NCI-H2081 (cell line): ENCODE measurements at places on chromosomes 3 and 15.
A peak's percentile ranks its signal among the peaks of the same experiment; 100 is the strongest.

- no peak for DNase-seq
Measured at GRCh38 chr3:141707741-141708203, 30.3 kb upstream of the RNF7 start.

DNA sequence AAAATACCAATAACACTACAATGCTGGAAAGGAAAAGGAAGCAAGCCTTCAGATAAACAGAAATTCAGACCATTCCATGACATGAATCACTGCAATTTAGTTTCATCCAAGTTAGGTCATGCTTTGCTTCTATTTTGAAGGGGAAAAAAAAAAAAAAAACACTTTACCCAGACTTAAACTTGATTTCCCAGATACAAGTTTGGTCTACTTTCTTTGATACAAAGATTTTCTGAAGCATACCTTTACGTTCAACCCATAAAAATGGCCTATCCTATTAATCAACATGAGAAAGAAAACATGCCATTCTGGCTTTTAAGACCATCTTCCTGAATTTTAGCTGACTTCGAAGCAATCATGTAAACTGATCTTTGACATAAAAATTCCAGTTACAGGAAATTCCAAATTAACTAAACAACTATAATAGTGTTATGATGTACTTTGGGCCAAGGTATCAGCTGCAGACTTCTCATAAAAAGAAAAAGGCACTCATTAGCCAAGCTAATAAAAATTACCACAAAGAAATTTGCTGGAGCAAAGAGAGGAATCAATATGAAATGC is 12.6 kb downstream of the OSBPL10 start:
- no peak for DNase-seq

- peak; percentile 20 for DNase-seq
Measured at GRCh38 chr15:64521726-64522164, 61.4 kb downstream of the ZNF609 start.

DNA sequence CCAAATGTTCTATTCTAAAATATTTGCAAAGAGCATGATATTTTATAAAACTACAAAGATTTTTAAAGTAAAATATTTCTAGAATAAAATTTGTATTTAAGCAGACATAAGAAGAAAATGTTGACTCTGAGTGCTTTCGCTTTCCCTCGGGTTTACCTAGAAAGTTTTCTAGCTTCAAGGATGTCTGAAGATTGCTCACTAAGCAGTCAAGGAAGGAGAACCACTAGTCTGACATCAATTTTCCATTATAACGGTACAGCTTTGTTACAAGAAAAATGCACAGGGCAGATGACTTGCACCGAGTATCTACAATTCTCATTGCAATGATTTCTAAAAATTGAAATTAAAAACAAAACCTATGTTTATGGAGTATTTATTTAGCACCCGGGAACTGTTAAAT is 14.2 kb downstream of the GPR15 start:
- DNase-seq, result no peak

DNA sequence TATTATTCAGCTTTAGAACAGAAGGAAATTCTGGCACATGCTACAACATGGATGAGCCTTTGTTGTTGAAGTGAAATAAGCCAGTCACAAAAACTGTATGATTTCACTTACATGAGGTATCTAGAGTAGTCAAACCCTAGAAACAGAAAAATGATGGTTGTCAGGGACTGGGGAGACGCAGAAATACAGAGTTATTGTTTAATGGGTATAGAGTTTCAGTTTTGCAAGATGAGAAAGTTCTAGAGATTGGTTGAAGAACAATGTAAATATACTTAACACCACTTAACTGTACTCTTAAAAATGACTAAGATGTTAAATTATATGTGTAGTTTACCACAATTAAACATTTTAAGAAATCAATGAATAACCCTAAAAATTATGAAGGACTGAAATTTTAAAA is 15.8 kb downstream of the SPTSSB start:
- DNase-seq, result no peak

DNA sequence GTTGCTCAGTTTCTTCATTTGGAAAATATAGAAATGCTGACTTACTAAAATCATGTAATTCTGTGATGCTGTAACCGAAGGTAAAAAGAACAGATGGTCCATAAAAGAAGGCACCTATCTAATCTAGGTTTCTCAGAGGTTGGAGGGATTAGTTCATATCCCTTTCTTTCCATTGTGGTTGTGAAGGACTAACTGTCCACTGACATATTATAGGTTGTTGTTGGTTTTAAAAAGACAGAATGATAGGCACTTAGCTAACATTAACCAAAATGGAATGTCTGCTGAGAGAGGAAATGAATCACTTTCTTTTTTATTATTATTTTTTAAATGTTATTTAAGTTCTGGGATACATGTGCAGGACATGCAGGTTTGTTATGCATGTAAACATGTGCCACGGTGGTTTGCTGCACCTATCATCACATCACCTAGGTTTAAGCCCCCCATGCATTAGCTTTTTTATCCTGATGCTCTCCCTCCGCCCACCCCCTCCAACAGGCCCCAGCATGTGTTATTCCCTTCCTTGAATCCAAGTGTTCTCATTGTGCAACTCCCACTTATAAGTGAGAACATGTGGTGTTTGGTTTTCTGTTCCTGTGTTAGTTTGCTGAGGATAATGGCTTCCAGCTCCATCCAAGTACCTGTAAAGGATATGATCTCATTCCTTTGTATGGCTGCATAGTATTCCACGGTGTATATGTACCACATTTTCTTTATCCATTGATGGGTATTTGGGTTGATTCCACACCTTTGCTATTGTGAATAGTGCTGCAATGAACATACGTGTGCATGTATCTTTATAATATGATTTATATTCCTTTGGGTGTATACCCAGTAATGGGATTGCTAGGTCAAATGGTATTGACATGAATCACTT is 45.8 kb downstream of the ALDH1A2 start:
- DNase-seq, result no peak

GRCh38 chr15:82681371-82681770 is 28.3 kb downstream of the AP3B2 start:
- DNase-seq, result no peak

GRCh38 chr3:144875211-144875610 is 903.6 kb downstream of the DIPK2A start:
- no peak for DNase-seq

DNA sequence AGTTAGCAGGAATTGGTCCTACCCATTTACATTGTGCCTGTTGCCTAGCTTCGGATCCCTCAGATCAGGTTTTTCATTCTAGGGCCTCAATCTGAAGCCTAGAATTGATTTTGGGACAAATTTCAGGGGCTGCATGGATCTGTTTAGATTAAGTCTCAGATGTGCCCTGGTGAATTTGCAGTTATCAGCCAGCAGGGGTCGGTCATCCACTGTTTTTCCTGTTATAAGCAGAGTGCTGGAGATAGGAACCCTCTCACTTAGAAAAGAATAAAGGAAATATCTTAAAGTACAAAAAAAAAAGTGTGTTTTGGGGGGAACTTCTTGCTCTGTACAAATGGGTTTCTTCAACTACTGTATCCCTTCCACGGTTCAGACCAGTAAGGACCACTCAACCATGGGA is 212.5 kb downstream of the BCHE start:
- no peak for DNase-seq

- DNase-seq, result no peak
Measured at GRCh38 chr3:186038360-186038759, 70.5 kb downstream of the ETV5 start.

GRCh38 chr3:46314517-46314916 is 39.4 kb upstream of the CCR2 start:
- no peak for DNase-seq

GRCh38 chr3:182342252-182342651 is 451.1 kb upstream of the ATP11B start:
- no peak for DNase-seq

DNA sequence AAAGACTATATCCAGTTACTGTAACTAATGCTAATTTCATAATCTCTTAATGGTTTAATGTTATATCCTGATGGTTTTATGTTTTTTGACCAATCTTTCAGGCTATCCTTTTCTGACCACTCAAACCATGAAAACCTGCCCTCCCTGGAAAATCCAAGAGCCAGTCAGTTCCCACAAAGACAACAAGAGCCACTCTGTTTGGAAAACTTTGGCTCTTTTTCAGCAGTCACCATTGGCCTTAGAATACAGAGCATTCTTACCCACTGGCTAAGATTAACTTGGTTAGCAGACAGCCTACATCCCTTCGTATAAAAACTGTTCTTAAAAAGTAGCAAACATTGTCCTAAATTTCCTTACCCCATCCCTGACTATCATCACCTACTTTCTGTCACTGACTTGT is 32.9 kb downstream of the ALCAM start:
- DNase-seq, result no peak

DNA sequence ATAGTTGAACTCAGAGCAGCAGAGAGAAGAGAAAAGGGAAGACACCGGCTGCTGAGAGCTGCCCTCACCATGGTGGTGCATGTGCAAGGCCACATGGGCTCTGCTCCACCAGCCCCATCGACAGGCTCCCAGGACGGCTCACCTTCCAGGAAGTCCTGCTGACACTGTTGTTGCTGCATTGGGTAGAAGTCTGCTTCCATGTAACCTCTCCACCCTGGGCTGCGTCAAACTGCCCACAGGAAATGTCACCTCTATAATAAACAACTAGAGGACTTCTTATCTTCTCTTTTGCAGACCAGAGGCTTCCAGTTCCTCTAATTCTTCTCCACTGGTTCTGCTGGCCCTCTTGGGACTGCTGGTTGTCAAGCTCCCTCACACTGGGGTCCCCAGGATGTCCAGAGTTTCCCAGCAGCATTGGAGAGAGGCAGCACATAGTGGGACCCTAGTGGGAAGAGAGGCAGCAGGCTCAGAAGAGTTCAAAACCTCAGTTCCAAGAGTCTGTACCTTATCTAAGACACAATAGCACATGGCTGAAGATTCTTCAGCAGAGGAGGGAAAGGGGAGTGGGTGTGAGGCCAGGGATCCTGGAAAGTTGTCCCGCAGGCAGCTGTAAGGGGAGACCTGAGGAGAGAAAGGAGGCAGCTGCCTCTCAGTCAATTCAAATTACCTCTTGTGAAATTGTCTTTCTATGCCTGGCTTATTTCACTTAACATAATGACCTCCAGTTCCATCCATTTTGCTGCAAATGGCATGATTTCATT is 5.8 kb upstream of the CCR3 start:
- no peak for DNase-seq

- DNase-seq, result no peak
Measured at GRCh38 chr3:98483626-98484025, 13.9 kb upstream of the OR5K2 start.

DNA sequence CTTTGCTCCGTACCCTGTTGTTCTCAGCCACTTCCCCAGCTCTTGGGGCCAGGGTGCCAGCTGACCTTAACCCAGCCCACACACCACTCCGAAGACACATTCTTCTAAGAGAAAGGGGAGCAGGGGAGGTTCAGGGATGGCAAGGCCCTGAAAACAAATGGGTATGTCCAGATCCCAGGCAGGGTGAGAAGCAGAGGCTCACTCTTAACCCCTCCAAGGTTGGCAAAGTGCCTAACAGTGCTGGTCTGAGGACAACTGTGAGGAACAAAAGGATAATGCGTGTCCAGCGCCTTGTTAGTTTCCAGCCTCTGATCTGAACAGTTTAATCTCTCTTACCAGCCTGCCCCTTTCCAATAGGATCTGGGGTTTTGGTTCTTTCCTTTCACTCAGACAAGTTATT is 1.5 kb downstream of the TMEM44 start:
- DNase-seq, result no peak

DNA sequence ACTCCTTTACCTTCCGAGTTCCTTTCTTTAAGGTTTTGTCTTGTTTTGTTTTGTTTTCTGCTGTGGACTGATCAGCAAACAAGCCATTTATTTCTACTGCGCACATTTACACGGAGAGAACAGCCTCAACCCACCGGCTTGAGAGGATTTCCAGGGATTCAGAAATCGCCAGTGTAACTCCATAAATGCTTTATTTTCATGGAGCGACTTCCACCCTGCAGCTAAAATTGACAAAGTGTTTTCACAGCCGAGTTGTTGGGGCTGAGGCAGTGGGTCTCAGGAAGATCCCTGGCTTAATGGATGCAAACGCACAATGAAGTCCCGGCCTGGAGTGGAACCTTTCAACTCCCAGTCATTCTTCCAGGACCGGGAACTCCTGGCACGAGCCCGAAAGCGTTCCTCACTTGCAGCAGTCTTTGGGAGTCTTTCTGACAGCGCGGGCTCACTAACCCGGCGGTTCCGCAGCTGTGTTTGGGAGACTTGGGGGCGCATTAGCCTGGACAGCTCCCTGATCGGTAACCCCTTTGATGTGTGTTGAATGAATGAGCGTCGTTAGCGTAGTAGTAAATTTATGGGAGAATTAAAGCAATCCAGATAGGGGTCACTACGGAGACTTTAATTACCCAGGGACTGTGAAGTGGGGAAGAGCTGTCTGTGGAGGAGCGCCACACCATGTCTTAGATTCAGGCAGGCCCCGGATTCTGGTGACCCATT is 785 bp upstream of the MYRIP start:
- DNase-seq, result peak; percentile 28

GRCh38 chr3:16904423-16905417 is 20.0 kb downstream of the PLCL2 start:
- no peak for DNase-seq

- DNase-seq, result peak; percentile 42
Measured at GRCh38 chr15:90203922-90204321, 2.8 kb downstream of the SEMA4B start.

GRCh38 chr3:71285086-71285485 is 298.4 kb downstream of the FOXP1 start:
- DNase-seq, result no peak

- DNase-seq, result no peak
Measured at GRCh38 chr15:31328428-31328968, 1.9 kb downstream of the KLF13 start.

GRCh38 chr3:168589376-168589775 is 493.7 kb upstream of the GOLIM4 start:
- DNase-seq, result no peak

GRCh38 chr3:70703305-70704102 is 391.1 kb upstream of the MDFIC2 start:
- no peak for DNase-seq

DNA sequence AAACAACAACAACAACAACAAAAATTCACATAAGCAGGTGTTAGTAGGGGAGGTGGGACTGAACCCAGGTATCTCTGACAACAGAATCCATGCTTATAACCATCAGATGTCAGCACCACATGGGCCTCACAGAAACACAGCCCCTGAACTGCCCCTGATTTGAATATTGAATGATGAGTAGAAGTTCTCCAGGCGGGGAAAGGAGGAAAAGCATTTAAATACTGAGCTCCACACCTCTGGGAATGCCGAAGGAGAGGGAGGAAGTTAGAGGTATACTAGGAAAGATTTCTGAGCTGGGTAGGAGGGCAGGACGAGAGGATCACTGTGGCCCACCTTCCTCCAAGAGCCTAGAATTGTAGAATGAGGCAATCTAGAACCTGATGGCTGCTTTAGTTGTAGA is 31.9 kb upstream of the EIF4A2 start:
- DNase-seq, result no peak

DNA sequence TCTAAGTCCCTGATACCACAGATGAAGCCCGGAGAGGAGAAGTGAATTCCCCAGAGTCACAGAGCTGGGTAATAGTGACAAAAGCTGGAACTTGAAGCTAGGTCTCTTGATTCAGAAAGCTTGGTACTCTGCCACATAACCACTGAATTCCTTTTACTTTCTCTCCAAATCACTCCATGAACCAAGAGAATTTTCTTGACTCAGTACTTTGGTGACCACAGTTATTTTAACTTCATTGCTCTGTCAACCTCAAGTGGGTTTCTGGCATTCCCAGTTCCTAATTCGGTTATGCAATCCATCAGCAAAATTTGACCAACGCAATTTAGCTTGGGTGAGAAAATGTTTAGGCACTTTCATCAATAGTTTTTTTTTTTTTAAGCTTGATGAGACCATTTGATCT is 61.0 kb upstream of the PPARG start:
- no peak for DNase-seq

GRCh38 chr15:61227269-61227949 is 1.7 kb downstream of the RORA start:
- DNase-seq, result peak; percentile 56
